ENCODE measurements at places on chromosomes 2 and 18. TPM values are rescaled to one million over a fixed set of nuclear protein-coding genes. Genes with fewer than 3 reads are reported as not detected.

POTEC gene
- under 0.01 TPM for total RNA-seq

ALKAL2 gene
- total RNA-seq: not detected

ST6GAL2 gene
- total RNA-seq: not detected

RGPD3 gene
- total RNA-seq: 0.26 TPM

CCNYL1 gene
- 8.3 TPM for total RNA-seq

ARL5A gene
- 66.6 TPM for total RNA-seq

TNFRSF11A gene
- under 0.01 TPM for total RNA-seq

ALPI gene
- not detected for total RNA-seq

ZCCHC2 gene
- 8.7 TPM for total RNA-seq

TUBB8B gene
- not detected for total RNA-seq

DQX1 gene
- 1.6 TPM for total RNA-seq

SERPINB13 gene
- 48.0 TPM for total RNA-seq

GALR1 gene
- not detected for total RNA-seq

TMEM198 gene
- under 0.01 TPM for total RNA-seq

ANKRD12 gene
- total RNA-seq: 9.2 TPM

UGT1A3 gene
- total RNA-seq: not detected

KCNJ3 gene
- total RNA-seq: not detected

SPIRE1 gene
- 125 TPM for total RNA-seq

SPDYA gene
- 1.4 TPM for total RNA-seq

ZSWIM2 gene
- not detected for total RNA-seq

PDCD1 gene
- total RNA-seq: not detected

RGPD4 gene
- total RNA-seq: not detected

MORN2 gene
- total RNA-seq: 10.4 TPM

POMC gene
- total RNA-seq: 0.64 TPM

ARHGEF33 gene
- total RNA-seq: 0.38 TPM

UCN gene
- 0.51 TPM for total RNA-seq

LANCL1 gene
- 19.5 TPM for total RNA-seq

Measured in bronchial epithelial cell (primary cell).